Heart left ventricle (tissue), 16 donors: ENCODE measurements at places on chromosomes 2 and 18.
A peak's percentile ranks its signal among the peaks of the same experiment; 100 is the strongest.

- peak; percentile 69 for DNase-seq
Measured at GRCh38 chr2:160952464-160953254, 207.6 kb upstream of the TANK start.

- DNase-seq: no peak
Measured at GRCh38 chr18:48186131-48186766, 222.9 kb downstream of the ZBTB7C start.

DNA sequence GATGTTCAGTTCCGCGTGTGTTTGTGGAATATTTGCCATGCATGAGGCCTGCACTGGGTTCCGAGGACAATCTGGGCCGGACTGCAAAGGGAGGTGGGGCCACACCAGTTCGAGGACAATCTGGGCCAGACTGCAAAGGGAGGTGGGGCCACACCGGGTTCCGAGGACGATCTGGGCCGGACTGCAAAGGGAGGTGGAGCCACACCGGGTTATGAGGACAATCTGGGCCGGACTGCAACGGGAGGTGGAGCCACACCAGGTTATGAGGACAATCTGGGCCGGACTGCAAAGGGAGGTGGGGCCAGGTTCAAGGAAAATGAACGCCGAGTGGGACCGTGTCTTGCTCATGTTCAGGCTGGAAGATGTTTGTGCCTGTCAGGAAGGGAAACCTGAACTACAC, 97.8 kb upstream of the HDAC4 start:
- no peak for DNase-seq

- DNase-seq: no peak
Measured at GRCh38 chr18:58473071-58473470, 155.8 kb downstream of the ALPK2 start.

DNA sequence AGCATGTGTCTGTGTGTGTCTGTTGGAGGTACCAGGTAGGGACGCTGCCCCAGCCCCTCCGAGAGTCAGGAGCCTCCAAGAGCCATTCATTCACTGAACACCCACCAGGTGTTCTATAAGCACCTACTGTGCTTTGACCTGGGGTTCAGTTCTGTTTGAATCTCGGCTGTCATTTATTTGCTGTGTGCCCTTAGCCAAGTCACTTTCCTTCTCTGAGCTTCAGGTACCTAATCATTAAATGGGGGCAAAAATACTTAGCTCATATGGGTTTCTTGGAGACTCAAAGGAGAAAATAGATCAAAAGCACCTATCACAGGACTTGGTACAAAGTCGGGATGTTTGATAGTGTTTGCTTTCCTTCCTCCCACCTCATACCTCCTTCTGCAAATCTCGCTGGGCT, 13.2 kb downstream of the ASIC4 start:
- DNase-seq: no peak

DNA sequence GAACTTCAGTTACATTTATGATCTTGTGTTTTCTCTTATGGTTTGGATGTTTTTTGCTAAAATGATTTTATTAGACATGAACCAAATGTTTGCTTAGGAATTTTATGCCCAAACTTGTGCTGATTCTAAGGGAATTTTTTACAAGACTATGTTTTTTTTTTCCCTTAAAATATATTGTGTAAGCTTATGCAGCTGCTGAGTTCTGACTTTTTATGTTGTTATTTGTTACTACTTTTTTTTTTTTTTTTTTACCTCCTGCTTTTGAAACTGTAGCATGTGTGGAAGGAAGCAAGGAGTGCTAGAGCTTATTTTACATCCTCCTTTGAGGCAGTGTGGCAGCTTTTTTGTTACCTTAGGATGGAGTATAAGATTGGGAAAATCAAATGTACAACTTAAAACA, 6.0 kb upstream of the DNAH7 start:
- no peak for DNase-seq

DNA sequence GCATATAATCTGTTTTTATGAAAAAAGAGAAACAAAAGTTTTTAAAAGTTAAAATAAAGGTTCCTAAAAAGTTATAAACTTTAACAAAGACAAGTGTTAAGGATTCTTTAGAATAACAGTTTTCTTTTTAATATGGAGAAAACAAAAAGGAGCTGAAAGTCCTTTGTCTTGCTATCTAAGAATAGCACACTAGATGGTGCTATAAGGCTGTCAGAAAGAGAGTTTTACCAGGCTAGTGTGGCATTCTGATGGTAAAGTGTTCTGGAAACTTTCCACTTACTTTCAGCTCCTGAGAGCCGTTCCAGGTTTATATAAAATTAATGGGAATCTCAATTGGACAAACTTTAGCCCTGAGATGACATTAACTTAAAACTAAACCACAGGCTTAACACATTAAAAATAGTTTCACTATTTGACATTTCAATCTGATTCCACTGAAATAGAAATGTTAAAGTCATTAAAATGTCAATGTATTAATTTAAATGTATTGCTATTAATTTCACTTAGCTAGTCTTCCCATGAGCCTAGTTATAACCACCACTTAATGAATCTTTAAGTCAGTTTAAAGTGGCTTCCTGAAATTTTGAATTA, 3.7 kb downstream of the FBXO48 start:
- no peak for DNase-seq

- peak; percentile 15 for DNase-seq
Measured at GRCh38 chr2:240919786-240920782, 13.9 kb downstream of the CROCC2 start.

DNA sequence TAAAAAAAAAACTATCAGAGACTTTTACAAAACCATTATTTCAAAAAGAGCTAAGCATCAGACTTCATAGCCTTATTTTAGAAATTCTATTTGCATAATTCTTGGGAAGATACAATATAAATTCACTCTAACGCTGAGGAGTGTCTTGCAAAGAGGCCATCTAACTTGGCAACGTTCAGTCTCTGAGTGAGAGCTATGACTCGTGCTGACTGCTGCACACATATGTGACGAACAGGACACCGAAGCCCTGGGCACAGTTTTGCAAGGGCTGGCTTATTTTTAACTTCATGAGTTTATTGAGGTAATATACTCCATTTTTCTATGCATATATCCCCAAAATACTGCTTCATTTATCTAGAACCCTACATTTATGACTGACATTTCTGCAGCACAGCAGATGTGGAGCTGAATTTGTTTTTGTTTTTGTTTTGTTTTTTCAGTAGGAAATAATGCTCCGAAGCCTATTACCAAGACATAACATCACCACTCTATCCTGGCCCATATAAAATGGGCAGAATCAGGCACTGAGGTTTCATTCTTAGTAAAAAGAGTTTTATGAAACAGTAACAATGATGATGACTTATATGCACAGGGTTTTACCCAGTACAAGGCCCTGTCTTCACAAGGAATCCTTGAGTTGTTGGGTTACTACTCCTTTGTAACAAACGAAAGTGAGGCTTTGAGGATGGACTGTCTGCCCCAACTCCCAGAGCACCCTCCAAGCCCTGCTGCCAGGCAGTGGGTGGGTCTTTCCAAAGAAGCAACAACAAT, 68.3 kb downstream of the CRACDL start:
- DNase-seq: no peak

DNA sequence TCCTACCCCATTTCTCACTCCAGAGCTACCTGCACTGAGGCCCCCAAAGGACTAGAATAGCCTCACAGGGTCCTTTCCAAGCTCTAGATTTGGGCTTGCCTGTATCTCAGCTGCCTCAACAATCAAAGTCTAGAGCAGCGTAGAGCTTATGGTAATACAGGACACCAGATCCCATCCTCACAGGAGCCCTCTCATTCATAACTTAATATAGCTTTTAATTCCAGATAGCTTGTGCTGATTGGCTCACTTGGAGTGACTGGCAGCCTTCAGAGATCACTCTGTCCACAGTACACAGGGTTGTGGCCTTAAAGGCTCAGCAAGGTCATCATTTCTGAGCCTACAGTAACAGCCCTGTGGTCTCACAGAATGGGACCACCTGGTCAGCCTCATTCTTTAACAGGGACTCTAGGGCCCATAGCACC, 51.4 kb downstream of the ZFP36L2 start:
- no peak for DNase-seq

- no peak for DNase-seq
Measured at GRCh38 chr2:156908825-156909224, 348.7 kb upstream of the GALNT5 start.

DNA sequence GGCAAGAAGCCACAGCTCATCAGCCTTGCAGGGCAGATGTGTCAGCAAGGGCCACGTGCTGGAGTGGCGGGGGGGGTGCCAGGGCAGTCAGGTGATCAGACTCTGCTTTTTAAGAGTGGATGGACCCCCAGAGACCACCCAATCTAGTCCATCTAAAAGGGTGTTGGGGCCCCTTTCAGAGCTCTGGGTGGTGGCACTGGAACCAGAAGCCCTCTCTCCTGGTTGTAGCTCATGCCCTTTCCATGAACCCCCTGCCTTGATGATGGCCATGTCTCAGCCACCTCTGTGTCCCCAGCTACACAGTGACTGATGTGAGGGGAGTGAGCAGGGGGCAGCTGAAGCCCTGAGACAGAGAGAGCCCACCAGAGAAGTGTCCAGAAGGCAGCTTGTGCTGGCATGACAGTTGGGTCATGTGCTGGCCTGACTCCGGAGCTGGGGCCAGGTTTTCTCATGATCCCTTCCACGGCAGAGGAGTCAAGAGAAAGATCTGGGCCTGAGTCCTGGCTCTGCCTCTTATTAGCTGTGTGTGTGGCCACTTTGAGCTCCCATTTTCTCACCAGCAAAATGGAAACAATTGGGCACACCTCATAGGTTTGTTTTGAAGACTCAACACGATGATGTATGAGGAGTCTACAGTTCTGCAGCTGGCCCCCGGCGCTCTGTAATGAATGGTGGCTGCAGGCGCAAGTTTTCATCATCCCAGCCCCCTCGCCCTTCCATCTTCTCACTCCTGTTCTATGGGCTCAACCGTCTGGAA, 195.7 kb downstream of the ZFP36L2 start:
- no peak for DNase-seq

DNA sequence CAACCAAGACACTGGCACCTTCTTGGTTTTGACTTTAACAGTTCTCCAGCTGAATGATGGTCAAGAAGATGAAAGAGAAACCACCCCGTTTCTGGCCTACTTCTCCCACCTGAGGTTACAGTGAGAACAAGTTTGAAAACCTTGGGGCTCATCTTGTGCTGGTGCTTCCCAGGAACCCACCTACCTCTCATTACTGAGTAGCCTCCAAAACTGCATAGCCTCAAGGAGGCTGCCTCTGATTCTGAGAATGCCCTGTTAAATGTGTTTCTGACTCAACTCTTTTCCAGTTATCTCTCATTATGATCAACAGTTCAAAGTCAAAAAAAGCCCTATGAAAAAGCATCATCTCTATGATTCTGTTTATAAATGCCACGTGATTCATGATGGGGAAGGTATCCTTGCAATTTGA, 121.9 kb downstream of the CACNB4 start:
- no peak for DNase-seq

GRCh38 chr18:55510809-55511208, 77.2 kb downstream of the TCF4 start:
- DNase-seq: peak; percentile 72

- DNase-seq: no peak
Measured at GRCh38 chr2:161954103-161954502, 119.9 kb downstream of the DPP4 start.

- DNase-seq: peak; percentile 65
Measured at GRCh38 chr18:45562567-45563479, 52.5 kb upstream of the SLC14A2 start.

DNA sequence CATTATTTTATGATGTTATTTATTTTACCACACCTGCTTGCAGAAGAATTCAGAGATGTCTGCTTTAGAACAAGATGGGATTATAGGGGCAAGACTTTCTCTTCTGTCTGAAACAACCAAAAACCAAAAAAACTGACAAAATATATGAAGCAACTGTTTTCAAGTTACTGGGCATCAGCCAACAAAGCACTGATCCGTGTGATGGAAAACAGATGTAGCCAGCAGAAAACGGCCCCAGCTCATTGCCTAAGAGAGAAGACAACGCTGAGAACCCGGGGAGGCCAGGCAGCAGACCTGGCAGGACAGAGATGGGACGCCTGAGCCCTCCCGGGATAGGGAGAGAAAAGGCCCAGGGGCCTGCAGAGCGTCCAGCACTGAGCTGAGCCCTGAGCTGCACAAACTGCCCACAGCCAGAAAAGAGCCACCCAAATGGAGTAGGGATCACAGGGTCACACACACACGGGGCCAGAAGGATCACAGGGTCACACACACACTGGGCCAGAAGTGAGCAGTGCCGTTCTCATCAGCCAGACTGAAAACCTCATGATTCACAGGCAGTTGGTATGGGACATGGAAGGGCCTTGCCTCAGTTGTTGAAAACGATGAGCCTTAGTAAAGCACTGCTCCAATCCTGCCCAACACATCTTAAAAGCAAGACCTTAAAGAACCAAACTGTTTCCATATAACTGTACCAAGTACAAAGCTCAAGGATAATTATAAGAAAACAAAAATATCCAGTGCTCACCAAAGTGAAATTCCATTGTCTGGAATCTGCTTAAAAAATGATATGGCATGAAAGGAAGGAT, 12.1 kb downstream of the PXDN start:
- no peak for DNase-seq
